MV-4-11 (cell line): ENCODE measurements at places on chromosomes 2 and 18.

- DNase-seq, result no peak
Measured at GRCh38 chr2:139480161-139480650, 700.0 kb upstream of the NXPH2 start.

GRCh38 chr18:3061581-3062312, 48.8 kb upstream of the LPIN2 start:
- no peak for DNase-seq

GRCh38 chr18:45837283-45838070, 12.0 kb downstream of the SIGLEC15 start:
- peak; percentile 19 for DNase-seq

DNA sequence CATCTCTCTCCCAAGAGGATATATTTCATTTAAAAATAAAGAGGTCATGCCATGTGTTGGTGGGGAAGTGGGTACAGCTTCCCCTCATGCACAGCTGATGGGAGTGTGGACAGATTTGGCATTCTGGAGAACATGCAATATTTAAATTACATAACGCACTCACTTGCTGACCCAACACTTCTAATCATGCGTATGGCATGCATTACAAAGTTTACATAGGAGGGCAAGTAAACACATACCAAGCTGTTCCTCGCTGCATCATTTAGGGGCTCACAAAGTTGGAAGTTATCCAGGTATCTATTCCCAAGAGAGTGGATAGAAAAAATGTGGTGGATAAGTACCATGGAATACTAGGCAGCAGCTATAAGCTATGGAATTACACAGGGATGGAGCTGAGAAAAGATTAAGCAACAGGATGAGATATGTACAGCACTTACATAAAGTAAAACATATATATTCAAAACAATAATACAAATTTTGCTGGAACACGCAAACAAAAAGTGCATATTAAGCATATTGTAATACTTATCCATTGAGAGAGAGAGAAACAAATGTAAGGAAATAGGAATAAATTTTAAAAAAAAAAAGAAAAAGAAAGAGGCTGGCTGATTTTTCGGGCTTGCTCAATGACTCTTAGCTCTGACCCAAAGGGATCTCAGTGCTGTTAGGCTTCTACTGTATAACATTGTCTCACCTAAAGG, 11.0 kb downstream of the CYP1B1 start:
- peak; percentile 21 for DNase-seq

DNA sequence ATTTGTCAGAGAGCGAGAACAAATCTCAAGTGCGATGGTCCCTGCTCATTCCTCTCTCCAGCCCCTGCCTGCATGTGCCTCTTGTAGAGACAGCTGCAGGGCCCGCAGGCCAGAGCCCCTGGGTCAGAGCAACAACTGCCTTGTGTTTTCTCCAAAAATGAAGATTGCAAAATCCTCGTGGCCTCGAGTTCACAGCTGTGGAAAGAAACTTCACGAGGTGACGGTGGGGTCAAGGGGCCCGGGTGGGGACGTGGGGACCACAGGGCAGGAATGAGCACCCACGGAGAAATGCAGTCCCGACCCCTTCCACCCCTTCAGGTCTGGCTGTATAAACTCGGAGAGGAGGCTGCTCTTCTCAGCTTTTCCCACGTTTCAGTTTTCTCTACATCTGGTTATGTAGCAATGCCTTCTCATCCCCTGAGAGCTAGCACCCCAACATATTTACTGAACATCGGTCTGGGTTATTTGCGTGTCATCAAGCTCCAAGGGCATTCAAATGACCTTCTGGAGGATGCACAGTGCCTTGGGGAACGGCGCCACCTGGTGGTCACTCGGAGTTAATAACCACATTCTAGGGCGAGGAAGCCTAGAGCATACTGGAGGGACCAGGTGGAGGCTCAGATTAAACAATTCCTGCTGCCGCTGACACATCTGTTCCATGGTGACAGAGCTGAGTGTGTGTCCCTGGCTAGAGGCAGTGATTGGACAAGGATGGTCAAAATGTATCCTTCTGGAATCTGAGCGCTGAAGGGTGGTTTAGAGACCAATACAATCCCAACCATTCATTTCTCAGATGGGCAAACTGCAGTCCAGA, 91.4 kb upstream of the CYRIA start:
- DNase-seq, result peak; percentile 69

GRCh38 chr2:119739580-119740255, 20.0 kb upstream of the PTPN4 start:
- peak; percentile 65 for DNase-seq

DNA sequence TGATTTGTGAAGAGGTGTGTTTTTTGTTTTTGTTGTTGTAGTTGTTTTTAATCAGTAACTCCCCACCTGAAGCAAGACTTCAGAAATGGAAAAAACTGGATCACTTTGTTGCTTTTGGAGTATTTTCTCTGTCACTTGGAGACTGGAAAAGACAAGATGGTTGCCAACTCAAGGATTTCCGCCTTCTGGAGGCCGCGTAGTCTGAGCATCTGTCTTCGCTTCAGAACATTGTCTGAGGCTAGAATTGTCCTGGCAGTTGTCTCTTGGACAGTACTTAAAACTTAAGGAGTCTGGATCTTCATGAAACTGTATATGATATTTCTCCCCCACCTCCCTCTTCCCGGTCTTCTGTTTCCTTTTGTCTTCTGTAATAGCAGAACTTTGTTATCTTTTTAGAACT, 67.7 kb downstream of the ARHGAP28 start:
- DNase-seq, result no peak

- DNase-seq, result no peak
Measured at GRCh38 chr18:67862069-67862468, 345.5 kb upstream of the DSEL start.

GRCh38 chr2:16154501-16155280, 214.3 kb downstream of the MYCN start:
- no peak for DNase-seq

GRCh38 chr2:26979741-26980140, 9.3 kb downstream of the MAPRE3 start:
- DNase-seq, result peak; percentile 20

DNA sequence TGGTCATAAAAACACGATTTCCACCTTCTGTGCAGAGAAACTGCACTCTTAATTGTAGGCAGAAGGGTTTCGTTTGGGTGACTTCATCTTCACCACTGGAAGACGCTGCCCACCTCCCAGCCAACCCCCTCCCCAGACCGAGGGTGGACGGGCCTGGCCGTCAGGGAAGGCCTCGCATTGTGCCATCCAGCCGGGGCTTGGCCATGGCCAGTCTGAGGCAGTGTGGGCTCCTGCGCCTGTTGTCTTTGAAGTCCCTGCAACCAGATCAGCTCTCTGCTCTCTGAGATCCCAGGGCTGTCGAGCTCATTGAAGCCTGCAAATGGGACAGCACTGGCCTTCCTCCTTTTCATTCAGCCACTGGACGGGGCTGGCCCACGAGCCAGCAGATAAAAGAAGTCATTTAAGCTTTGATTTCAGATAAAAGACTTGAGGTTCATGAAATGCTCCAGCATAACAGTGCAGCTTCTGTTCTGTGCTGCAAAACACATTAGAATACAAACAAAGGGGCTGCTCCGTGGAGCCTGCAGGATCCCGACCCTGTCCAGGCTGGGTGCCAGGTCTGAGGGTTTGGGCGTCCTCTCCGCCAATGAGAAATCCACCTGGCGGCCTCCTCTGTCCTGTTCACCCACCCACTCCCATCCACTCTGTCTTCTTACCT, 253.5 kb downstream of the LDLRAD4 start:
- no peak for DNase-seq

GRCh38 chr2:122094557-122094956, 339.1 kb downstream of the TSN start:
- DNase-seq, result no peak

DNA sequence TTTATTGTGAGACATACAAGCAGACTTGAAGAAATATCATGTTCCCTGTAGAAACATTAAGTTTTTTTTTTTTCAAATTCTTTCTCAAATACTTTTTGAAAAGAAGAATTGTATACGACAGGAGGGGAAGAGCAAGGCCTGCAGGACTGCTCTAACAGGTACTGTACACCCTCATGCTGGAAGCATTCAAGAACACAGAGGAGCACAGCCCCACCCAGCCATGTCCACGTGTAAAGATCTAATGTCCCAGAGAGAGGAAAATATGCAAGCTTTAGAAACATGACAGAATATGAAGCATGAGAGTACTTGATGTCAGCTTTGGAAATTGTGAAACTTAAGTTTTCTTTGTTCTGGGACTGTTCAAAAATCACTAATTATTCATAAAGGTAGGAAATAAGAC, 191.6 kb downstream of the TTC32 start:
- no peak for DNase-seq

GRCh38 chr2:45169339-45170190, 160.3 kb upstream of the SIX2 start:
- no peak for DNase-seq

DNA sequence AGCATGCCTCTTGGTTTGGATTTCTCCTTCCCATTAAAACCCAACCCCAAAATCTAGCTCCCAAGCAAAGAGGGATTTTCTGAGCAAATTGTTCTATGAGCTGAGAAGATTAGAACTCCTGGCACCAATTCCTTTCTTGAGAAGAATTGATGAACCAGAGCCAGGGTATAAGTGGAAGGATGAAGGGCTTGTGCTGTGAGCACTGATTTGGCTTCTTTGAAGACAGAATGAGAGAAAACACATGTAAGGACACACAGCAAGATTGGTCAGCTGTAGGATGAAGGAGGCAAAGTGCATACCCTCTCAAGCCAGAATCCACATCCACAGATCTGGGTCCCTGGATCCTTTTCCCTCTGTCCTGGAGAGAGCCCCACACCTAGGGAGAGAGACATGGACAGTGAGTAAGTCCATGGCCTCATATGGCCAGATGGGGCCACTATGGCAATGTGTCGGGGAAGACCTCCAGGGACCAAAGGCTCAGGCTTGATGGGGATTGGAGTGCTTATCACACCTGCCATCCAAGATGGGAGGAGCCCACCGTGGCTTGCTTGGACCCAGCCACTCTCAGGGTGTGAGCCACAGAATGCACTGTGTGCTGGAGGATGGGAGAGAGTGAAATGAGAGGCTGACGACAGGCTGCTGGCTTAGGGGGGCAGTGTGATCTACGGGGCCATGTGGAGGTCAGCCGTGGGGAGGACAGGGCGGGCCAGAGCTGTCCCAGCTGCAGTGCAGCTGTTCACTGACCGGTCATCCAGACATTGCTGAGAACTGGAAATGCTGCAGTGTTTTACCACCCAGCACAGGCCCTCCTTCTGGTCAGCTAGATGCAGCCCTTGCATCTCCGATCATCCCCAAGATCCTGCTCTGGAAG, 339.8 kb downstream of the CYP26B1 start:
- no peak for DNase-seq

DNA sequence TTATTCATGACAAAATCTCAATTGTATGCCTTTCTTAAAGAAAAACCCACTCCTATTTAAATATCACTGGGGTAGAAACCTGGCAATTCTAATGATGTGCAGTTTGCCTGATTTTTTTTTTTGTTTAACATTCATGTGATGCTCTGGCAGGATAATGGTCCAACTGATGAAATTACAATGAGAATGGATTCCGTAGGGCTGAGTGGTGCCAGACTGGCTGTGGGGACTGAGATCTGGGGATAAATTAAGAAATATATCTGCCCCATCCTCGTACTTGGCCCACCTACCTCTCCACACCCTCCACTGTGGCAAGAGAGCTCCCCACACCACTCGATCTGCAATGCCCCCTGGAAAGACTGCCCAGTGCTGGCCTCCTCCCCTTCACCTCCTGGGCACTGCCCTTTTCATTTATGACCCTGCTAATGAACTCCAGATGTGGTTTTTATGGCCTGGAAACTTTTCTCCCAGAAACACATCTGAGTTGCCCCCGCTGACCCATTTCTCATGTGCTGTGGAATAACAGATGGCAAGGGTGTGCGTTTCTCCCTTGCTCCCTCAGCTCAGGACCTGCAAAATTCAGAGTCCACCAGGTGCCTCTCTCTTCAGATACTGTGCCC, 33.0 kb upstream of the RPL37A start:
- DNase-seq, result no peak

- no peak for DNase-seq
Measured at GRCh38 chr2:176755537-176756135, 457.0 kb upstream of the HNRNPA3 start.

- DNase-seq, result no peak
Measured at GRCh38 chr18:10923141-10923540, 226.2 kb downstream of the PIEZO2 start.

DNA sequence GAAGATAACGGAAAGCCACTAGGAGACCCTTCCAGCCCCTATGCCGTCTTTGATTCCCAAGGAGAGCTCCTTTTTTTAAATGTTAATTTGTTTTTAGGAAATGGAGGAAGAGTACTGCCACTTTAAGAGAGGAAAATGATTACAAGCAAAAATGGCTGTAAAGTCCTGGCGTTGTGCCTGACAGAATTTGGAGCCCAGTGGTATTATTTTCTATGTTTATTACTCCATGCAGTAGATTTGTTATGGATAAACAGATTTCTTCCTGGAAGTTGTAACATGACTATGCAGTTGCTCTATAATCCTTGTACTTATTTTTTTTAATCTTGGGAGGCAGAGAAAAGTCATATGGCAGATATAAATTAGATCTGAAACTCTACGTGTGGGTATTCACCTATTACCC, 141.3 kb downstream of the GBX2 start:
- no peak for DNase-seq

GRCh38 chr2:197306696-197307040, 3.9 kb downstream of the ANKRD44 start:
- no peak for DNase-seq

- no peak for DNase-seq
Measured at GRCh38 chr2:209970271-209970670, 32.2 kb upstream of the RPE start.

GRCh38 chr18:955384-956066, 50.9 kb downstream of the ADCYAP1 start:
- no peak for DNase-seq

DNA sequence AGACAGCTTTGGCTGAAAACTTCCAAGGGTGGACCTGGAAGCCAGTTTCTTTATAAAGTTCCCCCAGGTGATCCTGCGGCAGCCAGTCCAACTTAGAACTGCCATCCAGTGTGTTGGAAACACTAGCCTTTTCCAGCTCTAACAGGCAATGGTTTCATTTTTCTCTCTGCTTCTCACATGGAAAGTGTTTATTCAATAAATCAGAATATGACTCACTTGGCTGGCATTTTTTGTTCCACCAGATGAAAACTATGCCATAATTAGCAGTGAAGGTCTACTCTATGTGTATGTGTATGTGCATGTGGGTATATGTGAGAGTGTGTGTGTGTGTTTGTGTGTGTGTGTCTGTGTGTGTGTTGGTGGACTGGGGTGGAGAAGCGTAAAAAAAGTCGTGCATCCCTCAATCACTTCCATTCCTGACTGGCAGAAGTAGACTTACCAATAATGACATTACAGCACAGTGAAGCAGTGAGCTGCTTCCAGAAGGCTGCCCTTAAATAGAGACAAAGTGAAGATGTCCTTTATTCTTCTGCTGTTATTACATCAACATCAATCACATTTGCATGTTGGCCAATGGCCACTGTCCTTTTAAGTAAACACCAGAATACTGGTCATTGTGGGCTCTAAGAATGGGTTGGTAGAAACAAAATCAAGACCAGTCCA, 90.9 kb upstream of the SETBP1 start:
- DNase-seq, result no peak

GRCh38 chr2:101251844-101252407, 760 bp upstream of the CNOT11 start:
- DNase-seq, result no peak

- no peak for DNase-seq
Measured at GRCh38 chr2:210539578-210540416, 16.6 kb upstream of the CPS1 start.
